ENCODE measurements at places on chromosomes 12 and 14.

DNA sequence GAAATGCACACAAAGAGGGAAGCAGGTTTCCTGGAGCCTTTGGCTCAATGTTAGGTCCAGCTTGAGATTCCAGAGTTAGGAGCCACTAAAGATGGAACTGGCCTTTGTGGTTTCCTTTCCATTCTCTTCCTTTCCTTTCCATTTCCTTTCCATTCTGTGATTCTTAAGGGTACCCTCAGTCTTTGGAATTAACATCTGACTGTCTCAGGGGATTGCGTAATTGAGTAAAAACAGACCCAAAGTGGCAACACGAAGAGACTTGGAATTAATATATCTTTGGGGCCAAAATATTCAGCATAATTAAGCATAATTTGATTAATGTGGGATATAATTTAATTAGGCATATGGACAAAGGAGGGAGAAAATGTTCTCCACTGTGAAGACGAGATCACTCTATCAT, 205.6 kb downstream of the CRADD start:
- DNase-seq, result no peak

- no peak for DNase-seq
Measured at GRCh38 chr14:77372304-77372841, 4.5 kb downstream of the TMED8 start.

GRCh38 chr12:132545955-132546354, 56.0 kb downstream of the FBRSL1 start:
- DNase-seq, result no peak

DNA sequence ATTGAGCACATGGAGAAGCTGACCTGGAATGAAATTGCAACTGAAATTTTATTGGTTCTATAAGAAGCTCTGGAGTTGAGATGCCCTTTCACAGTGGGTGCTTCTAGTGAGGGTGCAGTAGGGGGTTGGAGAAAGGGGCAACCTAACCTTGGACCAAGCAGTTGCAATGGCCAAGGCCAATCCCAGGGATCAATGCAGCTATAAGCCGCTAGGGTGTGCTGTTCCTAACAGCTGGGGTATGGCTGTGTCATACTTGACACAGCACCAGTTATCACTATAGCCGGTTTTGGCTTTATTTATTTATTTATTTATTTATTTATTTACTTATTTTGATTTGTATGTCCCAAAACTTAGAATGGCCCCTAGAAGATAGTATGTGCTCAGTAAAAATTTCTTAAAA, 505.9 kb downstream of the FLRT2 start:
- DNase-seq, result peak; percentile 9

DNA sequence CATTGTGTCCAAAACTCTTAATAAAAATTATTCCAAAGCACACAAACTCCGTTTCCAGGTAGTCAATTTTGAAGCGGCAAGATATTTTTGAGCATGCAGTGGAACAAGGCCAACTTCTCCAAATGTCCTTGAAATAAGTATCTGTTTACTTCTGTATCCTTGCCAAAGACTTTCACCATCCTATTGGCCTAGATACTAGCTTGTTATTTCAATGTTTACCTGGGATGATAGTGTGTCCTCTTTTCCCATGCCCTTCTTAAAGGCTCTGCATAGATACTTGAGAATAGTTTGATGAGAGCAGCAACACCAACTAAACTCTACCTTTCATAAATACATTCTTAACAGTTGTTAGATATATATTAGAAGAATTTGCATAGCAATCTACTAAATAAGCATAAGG, 160.9 kb downstream of the KCNC2 start:
- DNase-seq, result no peak

- DNase-seq, result peak; percentile 28
Measured at GRCh38 chr12:2336409-2336829, 283.6 kb downstream of the CACNA1C start.

DNA sequence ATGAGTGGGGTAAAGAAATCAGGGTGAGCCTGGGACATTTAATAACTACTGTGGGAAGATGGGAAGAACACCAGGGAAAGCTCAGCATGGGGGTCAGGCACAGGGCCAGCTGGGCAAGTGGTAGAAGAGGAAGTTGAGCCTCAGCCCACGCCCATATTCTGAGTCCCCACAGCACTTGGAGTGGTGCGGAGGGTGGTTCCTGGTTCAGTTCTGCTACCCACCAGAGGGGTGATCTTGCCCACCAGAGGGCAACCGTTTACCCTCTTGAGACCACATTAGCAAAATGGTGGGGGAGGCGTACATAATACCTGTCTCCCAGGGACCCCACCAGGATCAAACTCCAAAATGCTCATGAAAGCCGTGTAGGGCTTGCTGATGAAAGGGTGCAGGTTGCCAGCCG, 16.8 kb upstream of the ANKRD33 start:
- no peak for DNase-seq
